ENCODE measurements at places on chromosomes 2 and 18.

DNA sequence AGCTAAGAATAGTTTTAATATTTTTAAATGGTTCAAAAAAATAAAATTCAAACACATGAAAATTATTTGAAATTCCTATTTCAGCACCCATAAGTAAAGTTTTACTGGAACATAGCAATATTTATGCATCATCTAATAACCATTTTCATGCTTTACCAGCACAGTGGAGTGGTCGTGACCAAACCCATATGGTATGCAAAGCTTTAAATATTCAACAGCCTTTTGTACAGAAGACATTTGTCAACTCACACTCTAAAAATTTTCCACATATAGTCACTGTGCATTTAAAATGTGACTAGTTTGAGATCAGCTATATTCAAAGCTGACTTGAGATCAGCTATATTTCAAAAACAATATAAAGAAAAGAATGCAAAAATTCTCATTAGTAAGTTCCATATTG, 46.2 kb downstream of the PUM2 start:
- no peak for DNase-seq

- DNase-seq: no peak
Measured at GRCh38 chr18:55861266-55861665, 273.3 kb upstream of the TCF4 start.

DNA sequence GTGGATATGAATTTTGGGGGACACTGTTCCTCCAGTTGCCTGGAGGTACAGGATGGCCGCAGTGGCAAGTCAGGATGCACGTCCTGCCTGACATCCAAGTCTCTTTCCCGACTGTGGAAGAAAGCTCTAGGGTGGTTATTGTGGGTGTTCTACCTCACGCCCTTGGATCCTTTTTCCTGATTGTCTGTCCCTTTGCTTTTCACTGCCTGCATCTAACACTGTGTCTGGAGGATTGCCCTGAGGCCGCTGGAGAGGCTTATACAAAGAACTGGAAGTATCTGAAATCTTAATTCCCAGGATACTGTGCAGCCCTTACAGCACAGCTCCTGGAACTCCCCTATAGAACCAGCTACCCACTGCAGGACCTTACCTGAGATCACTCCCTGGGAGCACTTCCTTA, 250.5 kb downstream of the TFCP2L1 start:
- no peak for DNase-seq

GRCh38 chr2:30446602-30447148, 371 bp upstream of the LCLAT1 start:
- no peak for DNase-seq

DNA sequence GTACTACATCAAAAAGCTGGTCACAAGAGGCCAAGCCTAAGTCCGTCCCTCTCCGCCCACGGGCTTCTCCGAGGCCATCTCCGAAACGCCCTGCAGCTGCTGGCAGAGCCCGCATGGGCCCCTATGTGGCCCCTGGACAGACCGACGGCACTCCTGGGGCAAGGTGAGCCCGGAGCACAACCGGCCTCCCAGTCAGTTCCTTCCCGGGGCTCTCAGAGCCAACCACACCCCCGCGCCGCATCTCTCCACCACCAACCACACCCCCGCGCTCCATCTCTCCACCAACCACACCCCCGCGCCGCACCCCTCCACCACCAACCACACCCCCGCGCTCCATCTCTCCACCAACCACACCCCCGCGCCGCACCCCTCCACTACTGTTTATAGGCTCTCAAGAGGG, 93.5 kb downstream of the ZNF516 start:
- no peak for DNase-seq

DNA sequence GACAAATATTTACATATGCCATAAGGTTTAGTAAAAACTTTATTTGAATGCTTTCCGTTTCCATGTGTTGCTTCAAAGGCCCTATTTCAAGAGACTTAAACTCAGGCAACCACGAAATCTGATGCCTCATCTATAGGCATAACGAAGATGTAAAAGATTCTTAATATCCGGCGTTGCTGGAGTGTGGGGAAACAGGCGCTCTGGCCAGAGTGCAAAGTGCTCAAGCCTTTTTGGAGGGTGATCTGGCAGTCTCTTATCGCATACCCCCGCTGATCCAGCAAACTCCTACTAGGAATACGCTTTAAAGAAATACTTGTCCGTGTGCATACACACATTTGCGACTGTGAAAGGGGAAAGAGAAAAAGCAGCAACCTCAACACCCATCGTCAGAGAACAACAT, 108.8 kb downstream of the NOL10 start:
- no peak for DNase-seq

- DNase-seq: no peak
Measured at GRCh38 chr2:204538182-204539018, 6.9 kb upstream of the PARD3B start.

DNA sequence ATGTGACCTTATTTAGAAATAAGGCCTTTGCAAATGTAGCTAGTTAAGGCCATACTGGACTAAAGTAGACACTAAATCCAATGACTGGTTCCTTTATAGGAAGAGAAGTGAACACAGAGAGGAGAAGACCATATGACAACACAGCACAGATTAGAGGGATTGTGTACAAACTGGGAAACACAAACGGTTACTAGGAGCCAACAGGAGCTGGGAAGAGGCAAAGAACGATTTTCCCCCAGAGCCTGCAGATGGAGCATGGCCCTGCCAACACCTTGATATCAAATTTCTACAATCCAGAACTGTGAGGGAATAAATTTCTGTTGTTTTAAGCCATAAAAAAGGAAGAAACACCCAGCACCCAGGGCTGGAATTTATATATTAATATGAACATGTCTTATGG, 38.7 kb upstream of the COL5A2 start:
- DNase-seq: no peak

DNA sequence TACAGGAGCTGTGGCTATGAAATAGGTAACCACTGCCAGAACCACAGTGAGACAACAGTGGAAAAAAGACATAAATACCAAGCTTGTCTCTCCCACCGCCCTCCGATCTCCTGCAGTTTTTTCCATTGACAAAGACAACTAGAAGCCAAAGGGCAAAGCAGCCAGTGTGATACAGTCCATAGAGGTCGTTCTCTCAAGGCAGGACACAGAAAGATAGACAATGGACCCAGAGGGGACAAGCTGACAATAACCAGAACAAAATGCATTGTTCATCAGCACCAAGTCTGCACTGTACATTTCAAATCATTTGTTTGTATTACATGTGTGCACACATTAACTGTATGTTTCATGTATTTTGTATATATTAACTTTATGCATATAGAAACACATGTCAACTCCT, 233.0 kb upstream of the NOL4 start:
- DNase-seq: no peak

DNA sequence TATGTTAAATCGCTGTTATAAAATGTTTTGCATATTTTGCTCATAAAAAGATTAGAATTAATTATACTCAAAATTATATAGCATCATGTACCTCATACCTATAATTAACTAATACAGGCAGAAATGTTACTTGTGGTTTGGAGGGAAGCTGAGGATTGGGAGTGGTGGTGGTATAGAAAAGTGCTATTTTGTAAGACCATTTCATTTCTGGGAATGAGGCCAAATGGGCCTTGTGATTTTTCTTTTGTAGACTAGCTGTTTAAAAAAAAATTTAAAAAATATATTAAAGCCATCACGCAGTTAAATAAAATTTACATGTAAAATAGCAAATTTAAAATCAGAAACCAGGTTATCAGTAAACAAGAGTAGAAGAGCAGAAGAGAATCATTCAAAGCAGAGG, 560.8 kb upstream of the FAM98A start:
- DNase-seq: no peak

DNA sequence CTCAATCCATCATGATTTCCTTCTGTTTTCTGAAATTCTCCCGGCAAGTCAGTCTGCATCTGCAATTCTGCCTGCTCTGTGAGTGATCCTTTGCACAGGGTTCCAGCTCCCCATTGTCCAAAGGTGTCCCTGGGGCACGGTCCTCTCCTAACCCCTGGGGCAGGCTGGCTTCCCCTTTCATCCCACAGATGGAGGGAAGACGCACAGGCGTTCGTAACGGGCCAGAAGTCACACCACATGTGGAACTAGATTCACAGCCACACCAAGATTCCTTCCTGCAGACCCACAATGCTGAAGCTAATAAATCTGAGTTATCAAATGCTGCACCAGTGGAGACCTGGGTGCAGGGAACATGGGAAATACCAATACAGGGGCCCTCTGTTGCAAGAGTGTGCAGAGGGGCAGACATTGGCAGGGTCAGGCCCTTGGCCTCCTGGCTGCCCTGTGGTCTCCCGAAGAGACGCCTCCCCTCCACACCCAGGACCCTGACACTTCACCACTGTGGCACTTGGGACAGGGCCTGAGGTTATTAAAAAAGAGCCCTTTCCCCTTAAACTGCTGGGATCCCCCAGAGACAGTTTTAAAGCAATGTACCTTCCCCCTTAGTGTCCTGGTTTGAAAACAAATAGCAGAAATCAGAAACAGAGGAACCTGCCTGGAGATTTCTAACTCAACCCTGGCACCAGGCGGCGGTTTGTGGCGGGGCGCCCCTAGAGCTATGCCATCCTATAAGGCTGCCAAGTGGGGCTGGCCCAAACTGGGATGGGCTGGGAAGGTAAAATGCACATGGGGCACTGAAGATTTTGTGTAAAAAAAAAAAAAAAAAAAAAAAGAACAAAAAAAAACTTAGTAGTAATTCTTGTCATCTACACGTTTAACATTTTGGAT, 15.4 kb downstream of the ZNF516 start:
- no peak for DNase-seq

DNA sequence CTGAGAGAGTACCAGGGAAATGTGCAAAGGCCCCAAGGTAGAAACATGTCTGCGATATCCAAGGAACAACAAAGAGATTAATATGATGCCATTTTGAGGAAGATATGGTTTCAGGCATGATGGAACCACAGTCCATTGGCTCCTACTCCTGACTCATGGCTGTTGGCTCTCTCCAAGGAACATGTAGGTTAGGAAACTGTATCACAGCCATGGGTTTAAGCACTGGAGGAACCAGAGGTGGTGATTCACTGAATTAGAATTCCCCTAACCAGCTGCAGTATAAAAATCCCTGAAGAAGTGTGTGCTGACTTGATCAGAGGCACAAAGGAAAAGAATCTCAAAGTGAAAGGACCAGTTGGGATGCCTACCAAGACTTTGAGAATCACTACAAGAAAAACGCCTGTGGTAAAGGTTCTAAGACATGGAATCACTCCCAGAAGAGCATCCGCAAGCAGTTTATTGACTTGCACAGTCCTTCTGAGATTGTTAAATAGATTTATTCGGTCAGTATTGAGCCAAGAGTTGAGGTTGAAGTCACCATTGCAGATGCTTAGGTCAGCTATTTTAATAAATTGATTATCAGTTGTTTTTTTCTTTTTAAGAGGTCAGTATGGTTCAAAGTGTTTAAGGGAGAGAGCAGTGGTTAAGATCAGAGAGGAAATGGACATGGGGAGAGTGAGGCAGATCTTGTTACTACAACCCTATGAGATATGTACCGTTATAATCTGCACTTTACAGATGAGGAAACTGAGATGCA, 110.7 kb upstream of the OTX1 start:
- DNase-seq: no peak

- DNase-seq: no peak
Measured at GRCh38 chr2:170143045-170143717, 34.8 kb upstream of the MYO3B start.

DNA sequence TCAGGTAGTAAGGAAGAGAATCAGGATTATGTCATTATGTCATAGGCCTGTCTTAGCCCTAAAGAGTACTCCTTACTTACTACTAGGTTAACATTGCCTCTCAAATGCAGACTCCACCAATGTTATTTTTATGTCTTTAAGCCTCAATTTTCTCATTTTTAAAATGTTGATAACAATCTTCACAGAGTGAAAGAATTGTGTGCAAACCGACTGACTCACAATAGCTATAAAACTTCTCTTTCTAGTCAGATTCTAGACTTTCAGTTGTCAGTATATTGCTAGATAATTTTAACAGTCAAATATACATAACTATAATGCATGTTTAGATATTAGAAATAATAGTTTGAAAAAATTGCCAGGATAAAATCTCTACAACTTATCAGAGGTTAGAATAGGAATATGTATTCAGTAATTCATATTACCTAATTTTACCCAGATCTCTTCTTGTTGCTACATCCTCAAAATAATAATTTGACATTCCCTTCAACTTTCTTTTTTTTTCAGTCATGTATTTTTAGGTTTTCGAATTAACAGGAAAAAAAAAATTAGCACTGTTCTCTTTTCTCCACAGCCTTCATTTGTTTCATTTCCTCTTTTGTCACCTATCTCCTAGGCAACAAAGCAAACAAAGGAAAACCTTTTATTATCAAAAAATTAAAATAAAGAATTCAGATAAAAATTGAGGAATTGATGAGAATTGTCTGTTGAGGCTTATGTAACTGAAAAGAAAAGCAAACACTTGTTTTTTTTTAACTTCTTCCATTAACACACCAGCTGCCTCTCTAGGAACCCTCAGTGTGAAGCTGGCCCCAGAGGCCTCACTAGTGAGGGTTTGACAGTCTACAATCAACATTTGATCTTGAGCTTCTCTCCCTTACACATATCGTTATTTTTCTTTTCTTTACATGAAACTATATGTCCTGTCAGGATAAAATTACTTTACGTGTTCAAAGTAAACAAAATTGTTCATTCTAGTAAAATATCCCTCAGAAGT, 279.0 kb downstream of the CALCRL start:
- peak; percentile 64 for DNase-seq

DNA sequence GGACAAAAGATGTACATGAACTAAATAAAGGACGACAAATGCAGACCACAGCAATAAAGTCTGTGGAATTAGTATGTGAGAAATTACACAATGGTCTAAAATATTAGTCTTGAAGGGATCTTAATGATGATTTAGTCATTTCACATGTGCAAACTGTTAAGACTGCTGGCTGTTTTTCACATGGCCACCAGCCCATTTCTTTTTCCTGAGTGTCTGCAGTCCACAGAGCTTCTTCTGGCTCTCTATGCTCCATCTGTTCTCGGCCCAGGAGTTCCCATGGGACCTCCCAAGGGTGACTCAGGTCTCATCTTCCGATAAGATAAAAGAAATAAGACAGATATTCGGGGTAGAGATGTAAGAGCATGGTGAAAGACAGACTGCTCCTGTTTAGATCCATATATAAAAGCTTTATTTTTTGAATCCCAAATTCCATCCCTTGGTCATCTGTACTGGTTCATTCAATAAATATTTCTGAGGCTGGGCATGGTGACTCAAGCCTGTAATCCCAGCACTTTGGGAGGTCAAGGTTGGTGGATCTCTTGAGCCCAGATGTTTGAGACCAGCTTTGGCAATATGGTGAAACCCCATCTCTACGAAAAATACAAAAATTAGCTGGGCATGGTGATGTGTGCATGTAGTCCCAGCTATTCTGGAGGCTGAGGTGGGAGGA, 20.1 kb downstream of the IL1RL1 start:
- no peak for DNase-seq

- DNase-seq: no peak
Measured at GRCh38 chr2:170739048-170739447, 23.9 kb downstream of the SP5 start.

GRCh38 chr2:223437788-223438187, 164.4 kb downstream of the SCG2 start:
- no peak for DNase-seq

GRCh38 chr2:73031725-73032701, 39.5 kb downstream of the SFXN5 start:
- no peak for DNase-seq

GRCh38 chr2:228876276-228876675, 394.8 kb downstream of the PID1 start:
- DNase-seq: no peak

GRCh38 chr2:168976034-168976654, 55.0 kb downstream of the ABCB11 start:
- peak; percentile 13 for DNase-seq

- DNase-seq: no peak
Measured at GRCh38 chr2:162063281-162063680, 10.7 kb downstream of the DPP4 start.

- DNase-seq: no peak
Measured at GRCh38 chr2:176193048-176193447, 4.6 kb downstream of the HOXD1 start.

GRCh38 chr18:57428221-57429150, 6.7 kb upstream of the ONECUT2 start:
- no peak for DNase-seq

Measured in SIG-M5 (cell line).